ENCODE measurements at places on chromosomes 11 and 22. TPM values are rescaled to one million over a fixed set of nuclear protein-coding genes. Genes with fewer than 3 reads are reported as not detected.

DNA sequence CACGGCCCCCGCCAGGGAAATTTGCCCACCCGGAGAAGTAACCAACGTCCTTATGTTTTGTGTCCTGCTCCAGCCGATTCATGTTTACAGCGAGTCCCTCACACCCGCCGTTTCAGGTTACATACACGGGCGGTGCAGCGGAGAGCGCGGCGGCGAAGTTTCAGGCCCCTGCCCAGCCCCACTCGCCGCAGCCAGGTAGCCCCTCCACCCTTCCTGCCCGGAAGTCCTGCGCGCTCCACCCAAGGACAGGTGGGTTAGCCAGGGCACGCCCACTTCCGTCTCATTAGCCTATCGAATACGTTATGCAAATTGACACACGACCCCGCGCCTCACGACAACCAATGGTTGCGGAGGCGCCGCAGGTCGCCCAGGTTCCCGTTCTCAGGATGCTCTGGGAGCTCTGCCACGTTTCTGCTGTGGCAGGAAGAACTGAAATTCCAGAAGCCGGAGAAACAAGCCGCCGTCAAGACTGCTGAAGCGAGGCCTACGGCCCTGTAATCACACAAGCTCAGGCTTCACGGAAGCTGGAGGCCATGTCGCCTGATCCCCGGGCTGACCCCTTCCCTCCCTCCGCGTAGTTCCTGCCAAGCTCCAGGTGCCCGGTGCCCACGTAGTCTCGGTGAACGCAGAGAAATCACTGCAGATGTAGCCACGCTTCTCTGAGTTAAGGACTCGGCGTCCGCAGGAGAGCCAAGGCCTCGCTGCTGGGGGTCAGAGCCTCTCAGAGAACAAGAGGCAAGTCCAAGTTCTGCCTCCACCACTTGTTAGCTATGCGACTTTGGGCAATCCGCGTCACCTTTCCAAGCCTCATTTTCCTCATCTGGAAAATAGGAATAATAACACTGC is 22.4 kb upstream of the MYH9 start:
- DNase-seq: peak; percentile 93

The GVQW3 gene
- 16.5 TPM for total RNA-seq

The HPX gene
- 5.2 TPM for total RNA-seq

DNA sequence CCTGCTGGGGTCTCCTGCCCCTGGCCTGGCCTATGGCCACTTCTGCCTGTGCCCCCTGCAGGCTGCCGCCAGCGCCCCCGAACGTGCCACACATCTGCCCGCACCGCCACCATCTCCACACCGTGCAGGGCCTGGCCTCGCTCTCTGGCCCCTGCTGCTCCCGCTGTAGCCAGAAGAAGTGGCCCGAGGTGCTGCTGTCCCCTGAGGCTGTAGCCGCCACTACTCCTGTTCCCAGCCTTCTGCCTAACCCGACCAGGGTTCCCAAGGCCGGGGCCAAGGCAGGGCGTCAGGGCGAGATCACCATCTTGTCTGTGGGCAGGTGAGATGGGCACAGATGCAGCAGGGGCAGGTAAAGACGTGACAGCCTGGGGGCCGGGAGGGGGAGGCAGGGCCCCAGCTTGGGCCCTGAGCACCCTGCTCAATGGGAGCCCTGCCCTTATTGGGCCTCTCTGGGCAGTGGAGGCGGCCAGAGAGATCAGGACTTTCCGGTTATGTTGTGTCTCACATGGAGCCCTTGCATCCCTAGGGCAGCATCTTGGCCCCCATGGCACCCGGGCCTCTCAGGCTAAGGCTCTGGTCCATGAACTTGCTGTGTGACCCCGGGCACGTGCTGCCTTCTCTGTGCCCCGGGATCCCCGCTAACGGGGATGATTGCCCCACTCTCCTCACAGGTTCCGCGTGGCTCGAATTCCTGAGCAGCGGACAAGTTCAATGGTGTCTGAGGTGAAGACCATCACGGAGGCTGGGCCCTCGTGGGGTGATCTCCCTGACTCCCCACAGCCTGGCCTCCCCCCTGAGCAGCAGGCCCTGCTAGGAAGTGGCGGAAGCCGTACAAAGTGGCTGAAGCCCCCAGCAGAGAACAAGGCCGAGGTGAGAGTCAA is 18.5 kb downstream of the RELT start:
- DNase-seq: no peak

DNA sequence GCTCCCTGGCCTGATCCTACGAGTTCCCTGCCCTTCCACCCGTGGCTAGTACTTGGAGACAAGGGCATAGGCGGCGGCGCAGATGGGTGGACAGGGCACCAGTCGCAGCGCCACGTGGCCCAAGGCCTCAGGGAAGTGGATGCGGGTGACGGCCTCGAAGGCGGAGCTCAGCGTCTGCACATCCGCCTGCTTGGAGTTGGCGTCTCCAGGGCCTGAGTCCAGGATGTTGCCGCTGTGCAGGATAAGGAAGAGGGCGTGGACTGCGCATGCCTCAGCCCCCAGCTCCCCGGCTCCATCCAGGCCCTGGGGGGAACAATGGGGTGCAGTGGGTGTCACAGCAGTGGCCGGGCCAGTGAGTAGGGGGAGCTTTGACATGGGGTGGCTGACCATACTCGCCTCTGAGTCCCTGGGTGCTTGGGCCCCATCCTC is 6.6 kb downstream of the PITPNM1 start:
- no peak for DNase-seq

DNA sequence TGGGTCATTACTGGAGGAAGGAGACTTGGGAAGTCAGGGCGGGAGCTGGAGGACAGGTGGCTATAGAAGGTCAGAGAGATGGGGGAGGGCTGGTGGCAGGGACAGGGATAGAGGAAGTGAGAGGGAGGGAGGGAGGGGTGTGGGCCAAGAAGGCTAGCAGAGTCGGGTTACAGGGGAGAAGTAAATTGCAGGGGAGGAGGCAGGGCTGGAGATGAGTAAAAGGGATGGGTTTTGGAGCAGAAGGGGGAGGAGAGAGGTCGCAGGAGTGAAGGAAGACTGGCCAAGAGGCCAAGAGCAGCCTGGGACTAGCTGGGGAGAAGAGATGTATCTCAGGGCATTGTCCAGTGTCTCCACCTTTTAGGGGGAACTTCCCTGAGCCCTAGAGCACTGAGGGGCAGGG is 33.0 kb downstream of the LRRC10B start:
- peak; percentile 9 for DNase-seq

- peak; percentile 5 for DNase-seq
These were observed 27.6 kb downstream of the PLEKHA7 start for GRCh38 chr11:16986434-16987204.

DNA sequence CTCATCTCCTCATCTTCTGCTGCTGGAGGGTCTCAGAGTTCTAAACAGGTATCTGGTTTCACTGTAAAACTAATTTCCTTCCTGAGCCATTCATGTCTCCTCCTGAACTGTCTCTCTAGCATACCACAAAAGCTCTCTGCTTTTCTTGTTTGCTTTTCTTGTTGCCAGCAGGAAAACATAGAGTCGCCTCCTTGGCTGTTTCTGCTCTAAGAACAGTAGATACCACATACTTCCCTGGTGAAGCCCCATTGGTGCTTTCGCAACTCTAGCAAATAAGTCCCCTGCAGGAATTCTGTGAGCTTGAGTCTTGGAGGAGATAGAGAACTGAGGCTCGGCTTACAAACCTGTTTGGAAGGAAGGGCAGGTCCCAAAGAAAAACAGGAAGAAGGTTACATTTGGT is 7.0 kb downstream of the DIXDC1 start:
- DNase-seq: no peak

DNA sequence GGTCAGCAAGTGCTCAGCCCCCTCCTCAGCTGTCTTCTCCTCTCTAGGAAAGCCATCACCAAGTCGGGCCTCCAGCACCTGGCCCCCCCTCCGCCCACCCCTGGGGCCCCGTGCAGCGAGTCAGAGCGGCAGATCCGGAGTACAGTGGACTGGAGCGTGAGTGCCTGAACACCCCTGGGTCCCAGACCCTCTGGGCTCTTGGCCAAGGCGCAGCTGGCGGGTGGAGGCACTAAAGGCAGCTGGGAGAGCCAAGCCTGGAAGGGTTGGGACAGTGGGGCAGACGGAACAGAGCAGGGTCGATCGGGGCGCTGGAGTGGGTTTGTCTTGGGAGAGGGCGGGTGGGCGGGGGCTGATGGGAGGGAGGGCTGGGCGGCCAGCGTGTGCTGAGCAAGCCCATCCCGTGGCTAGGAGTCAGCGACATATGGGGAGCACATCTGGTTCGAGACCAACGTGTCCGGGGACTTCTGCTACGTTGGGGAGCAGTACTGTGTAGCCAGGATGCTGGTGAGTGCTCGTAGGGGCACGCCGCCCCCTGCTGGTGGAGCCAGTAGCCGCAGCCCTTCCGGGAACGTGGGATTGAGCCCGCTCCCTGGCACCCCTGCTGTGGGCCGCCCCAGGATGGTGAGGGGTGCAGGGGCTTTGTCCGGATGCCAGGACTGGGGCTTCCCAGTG is 14.1 kb upstream of the MDK start:
- peak; percentile 69 for DNase-seq

DNA sequence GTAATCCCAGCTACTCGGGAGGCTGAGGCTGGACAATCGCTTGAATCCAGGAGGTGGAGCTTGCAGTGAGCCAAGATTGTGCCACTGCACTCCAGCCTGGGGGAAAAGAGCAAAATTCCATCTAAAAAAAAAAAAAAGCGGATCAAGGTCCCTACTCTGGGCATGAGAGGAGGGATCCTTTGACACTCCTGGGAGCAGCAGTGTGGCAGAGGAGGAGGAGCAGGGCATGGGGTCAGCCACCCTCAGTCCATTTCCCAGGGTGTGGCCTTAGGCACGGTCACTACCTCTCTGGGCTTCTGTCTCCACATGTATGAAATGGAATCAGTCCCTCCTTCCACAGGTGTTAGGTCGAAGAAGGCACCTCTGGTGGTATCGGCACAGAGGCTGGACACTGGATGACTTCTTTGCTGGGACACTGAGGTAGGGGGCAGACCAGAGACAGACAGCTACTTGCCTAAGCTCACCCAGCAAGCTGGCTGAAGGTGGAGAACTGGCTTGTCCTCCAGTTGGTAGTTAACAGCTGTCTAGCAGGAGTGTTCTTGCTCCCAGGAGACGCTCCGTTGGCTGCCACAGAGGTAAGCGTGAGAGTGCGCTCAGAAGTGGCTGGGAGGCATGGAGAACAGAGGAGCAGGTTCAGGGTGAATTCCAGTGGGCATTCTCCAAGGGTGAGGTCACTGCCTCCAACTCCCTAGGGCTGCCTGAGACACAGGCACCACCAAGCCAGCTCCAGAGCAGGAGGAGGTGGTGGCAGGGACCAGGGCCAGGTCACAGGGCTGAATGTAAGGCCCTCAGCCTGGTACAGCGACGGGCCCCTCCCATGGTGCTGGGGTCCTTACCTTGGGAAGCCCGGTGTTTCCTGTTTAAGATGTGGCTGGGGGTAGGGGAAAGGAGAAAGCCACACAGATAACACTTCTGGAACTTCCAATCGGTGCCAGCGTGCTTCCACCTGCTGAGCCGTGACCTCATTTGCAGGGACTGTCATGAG is 19.5 kb downstream of the TXN2 start:
- no peak for DNase-seq

The PHETA2 gene
- total RNA-seq: 0.23 TPM

The KRTAP5-1 gene
- not detected for total RNA-seq

DNA sequence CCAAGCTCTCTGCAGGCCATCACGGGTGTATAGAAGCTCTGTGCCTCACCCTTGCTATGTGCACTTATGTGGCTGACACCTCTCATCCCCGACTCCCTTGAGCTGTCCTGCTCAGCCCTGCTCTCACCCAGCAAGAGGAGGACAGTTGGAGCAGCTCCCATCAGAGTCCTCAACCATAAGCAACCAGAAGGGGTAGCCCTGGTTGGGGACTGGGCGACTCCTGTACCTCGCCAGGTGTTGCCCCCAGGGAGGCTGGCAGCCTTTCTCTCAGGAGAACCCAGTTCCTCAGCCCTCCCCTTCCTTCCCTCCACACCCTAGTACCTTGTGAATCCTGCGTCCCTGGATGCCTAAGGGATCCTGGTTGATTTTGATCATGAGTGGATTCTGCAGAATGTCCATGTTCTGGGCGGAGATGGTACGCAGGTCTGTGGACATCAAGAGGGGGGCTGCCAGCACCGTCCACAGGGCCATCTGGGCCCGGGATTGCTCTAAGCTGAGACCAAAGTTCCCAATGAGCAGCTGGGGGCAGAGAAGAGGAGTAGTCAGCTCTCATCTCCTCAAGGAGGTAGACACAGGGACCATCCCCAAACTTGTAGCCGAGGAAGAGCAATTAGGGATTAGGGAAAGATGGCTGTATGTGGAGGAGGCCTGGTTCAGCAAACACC is 8.0 kb downstream of the NAGA start:
- no peak for DNase-seq

- DNase-seq: no peak
These were observed 1.2 kb downstream of the CCDC34 start for GRCh38 chr11:27361649-27362431.

DNA sequence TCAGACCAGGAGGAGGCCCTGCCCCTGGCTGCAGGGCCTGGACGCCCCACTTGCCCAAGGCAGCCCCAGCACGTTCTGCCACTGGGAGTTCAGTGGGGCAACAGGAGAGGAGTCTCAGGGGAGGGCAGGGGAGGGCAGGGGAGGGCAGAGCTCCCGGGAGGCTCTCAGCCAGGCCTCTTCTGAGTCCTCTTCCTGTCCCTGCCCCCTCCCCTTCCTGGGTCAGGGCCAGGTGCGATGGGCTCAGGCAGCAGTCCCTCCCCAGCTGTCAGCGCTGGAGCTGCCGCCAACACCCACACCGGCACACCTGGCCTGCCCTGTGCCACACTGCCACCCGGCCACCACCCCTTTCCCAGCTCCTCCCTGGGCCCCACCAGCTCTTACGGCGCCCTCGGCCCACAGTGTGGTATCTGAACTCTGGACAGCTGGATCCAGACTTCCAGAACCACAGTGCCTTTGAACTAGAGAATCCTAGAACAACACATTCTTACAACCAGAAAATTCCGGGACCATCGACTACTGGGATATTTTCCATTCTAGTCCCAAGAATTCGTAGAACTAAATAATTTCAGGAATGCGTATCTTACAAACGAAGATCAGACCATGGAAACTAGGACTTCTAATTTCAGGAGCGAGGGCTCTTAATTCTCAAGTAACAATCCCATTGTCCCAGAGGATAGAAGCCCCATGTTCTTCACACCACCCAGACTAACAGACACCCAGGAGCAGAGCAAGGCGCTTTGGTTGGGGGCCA is 21.8 kb downstream of the RPL3 start:
- peak; percentile 60 for DNase-seq

- DNase-seq: no peak
These were observed 47.7 kb downstream of the LRFN4 start for GRCh38 chr11:66904561-66904960.

DNA sequence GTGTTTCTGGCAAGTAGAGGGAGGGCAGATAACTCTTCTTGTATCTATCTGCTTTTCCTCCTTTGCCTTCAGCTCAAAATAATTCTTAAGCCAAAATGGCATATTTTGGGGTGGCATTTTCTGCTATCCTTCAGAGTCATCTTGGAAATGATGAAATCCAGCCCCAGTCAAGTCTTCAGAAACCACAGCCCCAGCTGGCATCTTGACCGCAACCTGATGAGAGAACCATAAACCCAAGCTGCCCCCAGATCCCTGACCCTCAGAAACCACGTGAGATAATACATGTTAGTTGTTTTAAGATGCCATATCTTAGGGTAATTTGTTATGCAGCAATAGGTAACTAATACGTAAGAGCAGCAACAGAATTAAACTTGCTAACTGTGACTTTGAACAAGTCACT is 15.1 kb upstream of the PAMR1 start:
- no peak for DNase-seq

The MAML2 gene
- 0.26 TPM for total RNA-seq

The OR2AG2 gene
- total RNA-seq: 1.7 TPM

Measured in OCI-LY7 (cell line).